Hypothalamus (tissue), 51 donors: ENCODE measurements at places on chromosomes 3 and 15.

DNA sequence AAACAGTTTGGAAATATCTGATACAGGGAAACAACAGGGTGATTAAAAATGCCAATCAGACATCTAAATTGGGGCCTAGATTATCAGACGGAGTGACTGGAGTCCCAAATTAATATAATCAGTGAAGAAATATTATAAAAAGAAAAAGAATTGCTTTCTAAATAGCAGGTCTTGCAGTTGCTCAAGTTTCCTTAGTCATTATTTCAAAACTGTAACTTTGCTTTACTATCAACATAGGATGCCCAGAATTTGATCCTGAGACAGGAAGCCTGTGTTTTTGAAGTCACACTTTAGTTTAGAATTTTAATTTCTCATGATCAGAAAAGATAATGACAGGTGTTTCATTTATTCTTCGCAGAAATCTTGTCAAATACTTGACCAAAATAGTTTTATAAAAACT, 105.9 kb downstream of the IL1RAP start:
- no peak for DNase-seq

- no peak for DNase-seq
Measured at GRCh38 chr3:66934725-66935124, 63.4 kb upstream of the KBTBD8 start.

DNA sequence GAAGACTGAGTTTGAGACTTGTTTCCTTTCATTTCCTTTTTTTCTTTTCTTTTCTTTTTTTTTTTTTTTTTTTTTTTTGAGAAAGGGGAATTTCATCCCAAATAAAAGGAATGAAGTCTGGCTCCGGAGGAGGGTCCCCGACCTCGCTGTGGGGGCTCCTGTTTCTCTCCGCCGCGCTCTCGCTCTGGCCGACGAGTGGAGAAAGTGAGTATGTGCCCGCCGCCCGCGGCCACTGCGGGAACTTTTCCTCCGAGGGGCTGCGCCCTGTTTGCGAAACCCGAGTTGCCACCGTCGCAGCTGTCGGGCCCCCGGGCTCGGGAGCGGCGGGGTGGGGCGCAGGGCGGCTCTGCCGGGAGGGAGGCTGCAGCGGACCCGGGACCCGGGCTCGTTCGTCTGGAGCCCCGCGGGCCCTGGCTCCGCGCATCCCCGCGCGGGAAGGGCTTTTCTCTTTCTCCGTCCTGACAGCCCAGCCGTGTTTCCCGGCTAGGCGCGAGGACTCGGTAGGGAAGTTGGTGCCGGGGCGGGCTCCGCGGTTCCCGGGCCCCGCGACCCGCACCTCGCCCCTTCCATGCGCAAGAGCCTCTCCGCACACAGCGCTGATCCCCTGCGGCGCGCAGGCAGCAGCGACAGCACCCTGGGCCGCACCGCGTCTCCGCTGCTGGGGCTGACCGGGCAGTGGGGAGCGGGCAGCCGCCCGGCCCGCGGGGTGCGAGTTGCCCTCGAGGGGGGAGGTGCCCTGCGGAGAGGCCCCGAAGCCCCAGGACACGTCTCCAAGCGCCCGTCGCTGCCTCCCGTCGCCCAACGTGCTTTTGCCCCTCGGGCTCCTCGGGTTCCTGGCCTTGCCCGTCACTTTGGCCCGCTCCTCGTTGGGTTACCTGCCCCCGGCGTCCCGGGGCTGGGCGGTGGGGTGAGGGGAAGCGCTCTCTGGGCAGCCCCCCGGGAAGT, 1.4 kb downstream of the IGF1R start:
- DNase-seq = peak; percentile 21

GRCh38 chr3:81249540-81250029, 511.9 kb downstream of the GBE1 start:
- DNase-seq = no peak

GRCh38 chr15:44298878-44299277, 10.4 kb downstream of the GOLM2 start:
- DNase-seq = no peak

- no peak for DNase-seq
Measured at GRCh38 chr3:30989276-30990030, 95.0 kb upstream of the GADL1 start.

GRCh38 chr3:140766465-140766864, 88.6 kb downstream of the TRIM42 start:
- no peak for DNase-seq

DNA sequence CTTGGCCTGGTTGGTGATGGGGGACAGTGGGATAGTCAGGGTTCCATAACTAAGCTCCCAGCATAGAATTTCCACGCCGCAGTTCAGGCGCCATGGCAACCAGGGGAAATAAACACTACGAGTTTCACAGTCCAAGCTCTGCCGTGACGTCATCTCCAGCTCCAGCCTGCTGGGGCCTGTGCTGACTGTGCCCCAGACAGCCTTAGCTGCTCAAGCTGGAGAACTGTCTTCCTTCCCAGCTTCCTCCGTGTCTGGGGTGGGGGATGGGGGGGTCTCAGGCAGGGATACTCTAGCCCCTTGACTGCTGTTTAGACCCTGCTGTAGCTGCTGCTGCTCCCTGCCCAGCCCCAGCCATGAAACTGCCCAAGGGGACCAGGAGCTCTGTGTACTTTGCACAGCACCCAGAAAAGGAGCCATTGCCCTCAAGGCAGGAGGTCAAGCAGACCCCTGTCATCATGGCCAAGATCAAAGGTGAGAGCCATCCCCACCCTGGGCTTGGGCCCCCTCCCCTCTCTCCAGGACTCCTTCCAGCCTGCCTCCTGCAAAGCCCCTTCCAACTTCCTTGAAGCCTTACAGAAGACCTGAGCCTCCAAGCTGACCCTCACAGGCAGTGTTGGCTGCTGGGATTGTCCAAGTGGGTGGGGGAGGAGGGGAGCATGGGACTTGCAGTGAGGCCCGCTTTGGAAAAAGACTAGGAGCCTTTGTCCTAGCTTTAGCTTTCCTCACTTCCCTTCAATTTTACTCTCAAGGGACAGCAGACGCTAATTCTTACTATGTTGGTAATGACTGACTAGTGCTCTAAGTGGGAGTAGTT, 11.4 kb upstream of the CSPG4 start:
- peak; percentile 10 for DNase-seq
